NCI-H2081 (cell line): ENCODE measurements at places on chromosomes 1 and 21.

GRCh38 chr1:71307451-71307850 lies 226.6 kb upstream of the ZRANB2 start:
- DNase-seq = peak; percentile 11

GRCh38 chr21:18026359-18026758 lies 207.2 kb upstream of the C21orf91 start:
- DNase-seq = no peak

GRCh38 chr1:100354971-100355394 lies 2.7 kb downstream of the CDC14A start:
- no peak for DNase-seq

- DNase-seq = no peak
Observed at GRCh38 chr1:34025675-34026074, 139.4 kb downstream of the CSMD2 start.

DNA sequence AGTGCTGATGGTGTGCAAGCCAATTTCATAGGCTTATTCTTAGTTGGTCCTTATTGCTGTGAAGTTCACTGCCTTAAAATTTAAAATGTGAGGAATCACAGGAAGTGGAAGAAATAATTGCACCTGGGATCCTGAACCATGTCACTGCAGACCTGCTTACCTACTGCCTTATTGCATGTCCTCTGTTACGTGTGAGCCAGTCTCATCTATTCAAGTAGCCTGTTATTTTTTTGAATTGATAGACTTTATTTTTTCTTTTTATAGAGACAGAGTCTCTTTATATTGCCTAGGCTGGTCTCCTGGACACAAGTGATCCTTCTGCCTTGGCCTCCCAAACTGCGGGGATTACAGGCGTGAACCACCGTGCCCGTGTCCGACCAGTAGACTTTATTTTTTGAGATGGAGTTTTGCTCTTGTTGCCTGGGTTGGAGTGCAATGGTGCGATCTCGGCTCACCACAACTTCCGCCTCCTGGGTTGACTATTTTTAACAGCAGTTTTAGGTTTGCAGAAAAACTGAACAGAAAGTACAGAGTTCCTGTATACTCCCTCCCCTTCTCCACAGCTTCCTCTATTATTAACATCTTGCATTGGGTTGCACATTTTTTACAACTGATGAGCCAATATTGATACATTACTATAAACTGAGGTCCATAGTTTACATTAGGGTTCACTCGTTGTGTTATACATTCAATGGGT lies 14.0 kb upstream of the DISC1 start:
- no peak for DNase-seq

GRCh38 chr1:45607404-45608074 lies 16.3 kb downstream of the CCDC17 start:
- DNase-seq = no peak
